ENCODE measurements at places on chromosomes 5 and 9.

GRCh38 chr9:97857606-97858392, 4.8 kb downstream of the FOXE1 start:
- no peak for DNase-seq

- DNase-seq = no peak
These were observed 169.8 kb upstream of the PPP1R26 start for GRCh38 chr9:135309763-135310125.

- no peak for DNase-seq
These were observed 225.6 kb downstream of the PCSK1 start for GRCh38 chr5:96207420-96207819.

DNA sequence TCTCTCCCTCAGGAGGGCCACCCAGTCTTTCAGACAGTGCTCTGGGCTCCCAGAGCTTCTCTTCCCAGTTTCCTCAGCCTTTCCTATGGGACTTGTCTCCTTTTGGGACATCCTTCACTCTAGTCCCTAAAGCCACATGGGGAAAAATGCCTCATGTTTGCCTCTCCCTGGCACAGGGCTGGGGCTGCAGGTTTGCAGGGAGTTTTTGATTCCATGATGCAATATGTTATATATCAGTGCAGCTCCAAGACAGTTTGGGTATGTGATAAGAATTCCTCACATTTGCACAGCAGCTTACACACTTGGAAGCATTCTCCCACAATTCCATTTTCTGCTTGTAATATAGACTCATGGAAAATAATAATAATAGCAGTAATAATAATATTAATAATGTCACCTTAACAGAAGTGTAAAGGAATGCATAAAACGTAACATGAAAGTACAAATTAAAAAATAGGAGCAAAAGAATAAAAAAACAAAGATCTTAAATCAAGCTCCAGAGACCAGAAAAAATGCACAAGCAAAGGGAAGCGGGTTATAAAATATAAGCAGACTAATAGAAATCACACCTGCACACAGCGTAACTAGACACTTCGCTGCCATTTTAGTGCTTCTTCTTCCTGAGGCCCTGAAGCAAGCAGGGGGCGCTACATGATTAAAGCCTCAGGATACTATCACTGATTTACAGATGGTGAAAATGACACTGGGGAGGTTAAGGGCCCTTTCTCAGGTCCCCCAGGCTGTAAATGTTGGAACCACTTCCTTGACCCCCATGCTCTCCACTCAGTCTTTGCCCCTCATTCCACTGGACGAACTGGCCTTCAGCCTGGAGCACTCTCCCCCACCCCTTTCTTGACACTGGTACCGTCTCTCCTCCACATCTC, 70.0 kb upstream of the IL17B start:
- DNase-seq = no peak

DNA sequence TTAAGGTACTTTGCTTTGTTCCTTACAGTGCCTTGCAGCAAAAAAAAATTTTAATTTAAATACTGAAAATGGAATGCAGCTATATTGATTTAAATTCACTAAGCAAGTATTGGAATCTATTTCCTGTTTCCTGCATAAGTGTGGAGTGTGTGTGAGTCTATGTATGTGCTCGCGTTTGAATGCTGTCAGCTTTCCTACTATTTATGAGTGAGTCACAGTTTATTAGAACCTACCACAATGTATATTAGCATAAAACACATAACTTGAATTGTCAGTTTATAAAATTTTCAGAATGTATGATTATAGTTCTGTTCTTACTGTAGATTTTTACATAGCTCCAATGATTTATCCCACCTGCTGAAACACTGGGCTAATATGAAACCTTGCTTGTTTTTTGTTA, 302.1 kb downstream of the NR2F1-AS1 start:
- no peak for DNase-seq

GRCh38 chr9:21432672-21433425, 7.4 kb upstream of the IFNA1 start:
- DNase-seq = no peak

- no peak for DNase-seq
These were observed 14.6 kb downstream of the NREP start for GRCh38 chr5:111742177-111742994.

DNA sequence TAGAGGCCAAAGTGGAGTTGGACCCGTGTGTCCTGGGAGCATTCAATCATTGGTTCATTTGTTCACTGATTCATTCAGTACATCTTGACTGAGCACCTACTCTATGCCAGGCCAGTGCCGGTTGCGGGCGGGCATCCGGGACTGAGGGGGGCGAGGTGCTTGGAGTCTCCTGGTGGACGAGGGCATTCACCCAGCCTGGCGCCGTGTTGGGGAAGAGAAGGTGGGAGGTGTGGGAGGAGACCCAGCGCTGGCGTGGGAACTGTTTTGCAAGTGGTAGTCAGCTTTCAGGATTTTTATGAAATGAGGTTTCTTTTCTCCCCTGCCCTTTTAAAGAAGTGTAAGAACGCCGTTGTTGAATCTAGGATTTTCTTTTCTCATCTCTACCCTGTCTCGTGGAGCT, 37.2 kb downstream of the NCS1 start:
- DNase-seq = no peak

DNA sequence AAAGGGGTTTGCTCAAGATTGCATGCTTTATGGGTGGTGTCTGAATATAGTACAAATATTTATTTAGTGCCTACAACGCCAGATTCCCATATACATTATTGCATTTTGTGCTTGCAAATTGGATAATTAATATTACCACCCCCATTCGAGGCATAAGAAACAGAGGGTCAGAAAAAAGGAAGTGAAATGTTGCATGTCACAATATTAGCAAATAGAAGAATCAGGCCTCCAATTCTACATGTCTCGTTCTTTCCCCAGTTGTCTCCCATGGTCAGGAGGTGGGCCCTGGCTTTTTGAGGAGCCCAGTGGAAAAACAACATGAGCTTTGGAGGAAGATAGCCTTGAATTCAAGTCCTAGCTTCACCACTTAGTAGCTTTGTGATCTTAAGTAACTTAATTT, 98.1 kb upstream of the CCDC112 start:
- DNase-seq = no peak

DNA sequence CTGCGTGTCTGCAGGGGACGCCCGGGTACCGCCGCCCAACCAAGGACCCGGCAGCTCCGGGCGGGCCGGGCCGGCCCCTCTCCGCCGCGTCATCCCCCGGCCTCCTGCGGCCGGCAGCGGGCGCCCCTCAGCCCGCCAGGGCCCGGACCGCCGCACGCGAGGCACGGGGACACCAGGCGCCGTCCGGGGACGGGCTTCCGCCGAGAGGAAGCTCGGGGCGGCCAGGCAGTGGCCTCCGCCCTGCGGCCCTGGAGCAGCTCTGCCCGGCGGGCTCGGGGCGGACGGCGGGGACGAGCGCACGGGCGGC, 373 bp downstream of the FBXW5 start:
- DNase-seq = no peak

- DNase-seq = no peak
These were observed 130.0 kb upstream of the LHFPL2 start for GRCh38 chr5:78778538-78778937.

- DNase-seq = no peak
These were observed 22.4 kb downstream of the SLC22A5 start for GRCh38 chr5:132391870-132392269.

GRCh38 chr5:1564824-1565736, 41.3 kb upstream of the LPCAT1 start:
- DNase-seq = no peak

GRCh38 chr9:130962418-130963316, 23.6 kb upstream of the FIBCD1 start:
- no peak for DNase-seq

DNA sequence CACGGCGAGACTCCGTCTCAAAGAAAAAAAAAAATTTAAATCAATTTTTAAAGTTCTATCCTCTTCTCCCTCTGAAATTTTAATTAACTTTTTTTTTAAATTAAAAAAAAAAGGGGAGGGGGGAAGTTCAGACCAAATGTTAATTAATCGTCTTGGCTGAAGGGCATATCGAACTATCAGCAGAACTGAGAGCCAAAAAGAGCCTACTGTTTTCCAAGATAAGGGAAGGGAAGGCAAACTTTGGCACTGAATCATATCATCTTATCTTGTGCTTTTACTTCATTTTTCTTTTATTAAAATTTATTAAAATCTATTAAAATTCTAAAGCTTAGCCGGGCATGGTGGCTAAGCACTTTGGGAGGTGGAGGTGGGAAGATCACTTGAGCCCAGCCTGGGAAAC, 45.9 kb upstream of the MTMR12 start:
- DNase-seq = no peak

DNA sequence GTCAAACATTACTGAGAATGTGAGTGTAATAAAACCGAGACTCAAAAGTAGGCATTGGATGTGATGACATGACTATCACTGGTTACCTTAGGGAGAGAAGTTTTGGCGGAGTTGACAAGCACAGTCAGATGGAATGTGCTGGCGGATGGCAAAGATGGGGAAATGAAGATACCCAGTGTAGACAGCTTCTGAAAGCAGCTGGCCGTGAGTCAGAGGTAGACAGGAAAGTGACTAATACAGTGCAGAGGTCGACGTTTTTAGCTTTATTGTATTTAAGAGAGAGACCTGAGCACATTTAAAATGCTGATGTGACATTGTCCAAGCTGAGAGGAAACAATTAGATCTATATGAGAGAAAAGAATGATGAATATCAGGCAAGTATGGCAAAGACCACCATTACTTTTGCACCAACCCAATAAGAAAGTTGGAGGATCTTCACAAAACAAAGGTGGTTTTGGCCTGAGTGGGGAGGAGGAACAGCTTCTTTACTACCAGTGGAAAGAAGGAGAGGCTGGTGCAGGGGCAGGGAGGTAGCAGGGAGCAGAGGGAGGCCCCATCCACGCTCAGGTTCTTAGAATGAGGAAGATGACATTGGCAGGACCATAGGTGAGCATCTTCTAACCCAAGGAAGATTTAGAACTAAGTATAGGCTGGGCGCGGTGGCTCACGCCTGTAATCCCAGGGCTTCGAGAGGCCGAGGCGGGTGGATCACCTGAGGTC, 36.7 kb upstream of the KCNIP1 start:
- no peak for DNase-seq

DNA sequence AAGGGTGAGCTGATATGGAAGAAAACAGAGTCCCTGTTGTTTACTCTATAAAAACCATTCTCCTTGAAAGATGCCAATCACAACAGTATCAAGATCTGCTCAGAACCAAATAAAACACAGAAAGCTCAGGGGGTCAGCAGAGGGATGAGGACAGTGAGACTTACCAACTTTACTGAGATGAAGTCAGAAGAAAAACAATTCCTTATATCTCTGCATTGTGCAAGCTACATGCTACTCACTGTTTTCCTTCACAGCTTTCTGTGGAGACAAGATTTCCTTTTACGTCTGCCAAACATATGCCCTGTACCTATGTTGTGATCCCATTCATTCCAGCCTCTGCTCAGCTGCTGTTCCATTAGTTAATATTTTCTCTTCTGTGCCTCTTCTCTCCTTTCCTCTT, 185.6 kb downstream of the TSSK1B start:
- no peak for DNase-seq

GRCh38 chr9:4422495-4422894, 67.8 kb upstream of the SLC1A1 start:
- DNase-seq = no peak

DNA sequence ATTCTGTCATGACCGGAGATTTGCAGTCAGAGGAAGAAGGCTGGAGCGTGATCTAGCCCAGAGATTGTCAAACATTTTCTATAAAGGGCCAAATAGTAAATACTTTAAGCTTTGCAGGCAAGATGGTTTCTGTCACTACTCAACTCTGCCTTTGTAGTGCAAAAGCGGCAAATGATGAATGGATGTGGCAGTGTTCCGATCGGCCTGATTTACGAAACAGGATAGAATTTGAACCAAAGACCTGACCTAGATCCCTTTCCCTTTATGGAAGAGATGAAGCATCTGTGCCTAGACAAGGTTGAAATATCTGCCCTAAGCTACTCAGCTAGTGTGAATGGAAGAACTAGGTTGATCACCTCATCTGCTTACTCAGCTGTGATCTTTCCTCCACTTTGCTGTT, 209.5 kb downstream of the YTHDC2 start:
- no peak for DNase-seq

- no peak for DNase-seq
These were observed 23.1 kb upstream of the ADRA1B start for GRCh38 chr5:159893040-159893695.

DNA sequence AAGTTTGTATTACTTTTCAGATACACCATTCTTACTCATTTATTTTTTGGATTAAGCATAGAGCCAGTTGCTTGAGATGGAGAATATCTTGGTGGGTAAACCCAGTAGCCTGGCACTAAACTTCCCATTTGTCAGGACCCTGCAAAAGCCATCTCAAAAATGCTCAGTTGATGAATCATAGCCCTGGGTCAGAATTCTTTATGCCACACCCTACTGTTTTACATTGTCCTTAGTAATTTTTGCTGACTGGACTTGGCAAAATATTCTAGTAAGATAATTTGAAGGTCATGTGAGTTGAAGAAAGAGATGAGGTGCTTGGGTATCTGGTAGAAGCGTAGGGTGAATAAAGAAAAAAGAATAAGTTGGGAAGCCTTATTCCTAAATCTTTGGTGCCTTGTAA, 50.7 kb downstream of the C7 start:
- no peak for DNase-seq

GRCh38 chr9:133919253-133920115, 72.6 kb downstream of the VAV2 start:
- DNase-seq = no peak

- peak; percentile 34 for DNase-seq
These were observed at the start of gene TOR4A for GRCh38 chr9:137277329-137278041. Gene TOR4A, plus strand, starts transcription at chr9:137277726. Its CDS starts 964 bp downstream, at chr9:137278690.

DNA sequence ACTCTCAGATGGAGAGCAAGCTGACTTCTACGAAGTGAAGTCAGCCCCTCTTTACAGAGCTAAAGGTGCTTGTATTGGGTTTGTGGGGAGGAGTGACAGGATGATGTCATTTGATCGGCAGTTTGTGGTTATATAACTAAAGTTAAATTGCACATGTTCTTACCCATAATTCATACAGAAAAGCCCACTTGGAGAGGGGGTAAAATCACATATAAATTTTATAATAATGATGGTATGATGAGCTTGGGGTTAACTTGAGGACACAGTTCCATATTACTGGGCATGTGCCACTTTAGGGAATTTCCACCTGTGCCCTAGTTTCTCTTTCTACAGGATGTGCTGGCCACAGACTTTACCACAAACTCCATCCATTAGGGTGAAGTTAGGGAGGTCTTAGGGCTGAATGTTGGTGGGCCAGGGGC, 1178.6 kb upstream of the CDH9 start:
- no peak for DNase-seq

Measured in activated T-helper 1 cell treated with anti-CD3 and anti-CD28 coated beads, Interleukin-12 subunit alpha, Interleukin-12 subunit beta, Interleukin-2, Interleukin-4 antibody, amounts not matched to agents 30 ng/mL and 10 ng/mL and 1 ng/mL, durations not matched to agents 14 hours and 24 hours and 36 hours (primary cell).